ENCODE measurements at places on chromosomes 2 and 18.
A peak's percentile ranks its signal among the peaks of the same experiment; 100 is the strongest.

DNA sequence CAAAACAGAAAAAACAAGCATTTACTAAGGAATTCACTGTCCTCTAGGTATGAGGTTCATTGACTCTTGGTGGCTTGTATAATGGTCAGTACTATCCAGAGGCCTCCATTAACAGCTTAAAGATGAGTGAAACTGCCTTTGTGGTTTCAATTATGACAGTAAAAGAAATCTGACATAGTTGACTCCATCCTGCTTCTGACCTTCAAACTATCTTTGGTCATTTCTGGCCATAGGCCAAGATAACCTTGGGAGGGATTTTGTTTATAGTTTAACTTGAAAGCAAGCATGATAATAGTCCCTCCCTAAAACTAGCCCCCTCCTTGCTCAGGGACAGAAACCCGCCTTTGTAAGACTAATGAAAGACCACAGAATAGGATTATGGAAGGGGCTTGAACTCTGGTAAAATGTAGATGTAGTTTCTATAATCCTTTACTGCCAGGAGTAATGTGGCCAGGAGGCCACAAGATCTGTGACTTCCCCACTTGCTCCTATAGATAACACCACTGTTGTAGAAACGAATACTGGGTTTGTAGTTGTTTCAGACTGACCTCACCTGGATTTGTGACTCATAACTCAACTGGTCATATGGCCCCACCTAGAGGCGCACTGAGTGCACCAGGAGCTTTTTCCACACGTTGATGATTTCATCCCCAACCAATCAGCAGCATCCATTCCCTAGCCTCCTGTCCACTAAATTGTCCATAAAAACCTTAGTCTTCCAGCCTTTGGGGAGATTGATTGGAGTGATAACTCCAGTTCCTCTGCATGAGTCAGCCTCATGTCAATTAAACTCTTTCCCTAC lies 8.6 kb upstream of the PLEKHM3 start:
- DNase-seq = peak; percentile 46

GRCh38 chr2:185658750-185659149 lies 79.9 kb upstream of the FSIP2 start:
- DNase-seq = no peak

DNA sequence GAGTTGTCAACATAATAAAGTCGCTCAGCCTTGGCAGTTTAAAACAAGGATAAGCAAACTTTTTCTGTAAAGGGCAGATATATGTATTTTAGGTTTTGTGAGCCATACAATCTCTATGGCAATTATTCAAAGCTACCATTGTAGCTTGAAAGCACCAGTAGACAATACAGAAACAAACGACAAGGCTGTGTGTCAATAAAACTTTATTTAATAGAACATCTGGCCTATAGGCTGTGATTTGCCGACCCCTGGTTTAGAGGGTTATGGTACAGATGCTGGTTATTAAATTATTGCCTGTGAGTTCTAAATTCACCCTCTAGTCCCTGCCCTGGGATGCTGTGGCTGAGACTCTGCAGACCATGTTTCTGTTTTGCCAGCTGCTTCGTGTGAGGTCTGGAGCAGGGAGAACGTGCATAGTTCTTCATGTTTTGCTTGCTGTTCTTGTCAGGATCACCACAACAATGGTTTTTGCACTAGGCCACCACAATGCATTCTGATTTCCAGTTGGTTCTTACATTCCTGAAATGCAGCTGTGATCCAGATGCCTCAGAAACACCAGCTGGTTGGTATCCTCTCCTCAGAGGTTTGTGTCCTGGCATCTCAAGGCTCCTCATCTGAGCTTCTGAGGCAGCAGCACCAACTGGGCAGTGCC lies 46.6 kb downstream of the ICOS start:
- no peak for DNase-seq

GRCh38 chr2:88321449-88322248 lies 130.8 kb downstream of the FOXI3 start:
- DNase-seq = no peak

- no peak for DNase-seq
These were observed 109.7 kb downstream of the LPIN1 start for GRCh38 chr2:11856095-11856494.
